ENCODE measurements at places on chromosomes 1 and 21.
A peak's percentile ranks its signal among the peaks of the same experiment; 100 is the strongest.

DNA sequence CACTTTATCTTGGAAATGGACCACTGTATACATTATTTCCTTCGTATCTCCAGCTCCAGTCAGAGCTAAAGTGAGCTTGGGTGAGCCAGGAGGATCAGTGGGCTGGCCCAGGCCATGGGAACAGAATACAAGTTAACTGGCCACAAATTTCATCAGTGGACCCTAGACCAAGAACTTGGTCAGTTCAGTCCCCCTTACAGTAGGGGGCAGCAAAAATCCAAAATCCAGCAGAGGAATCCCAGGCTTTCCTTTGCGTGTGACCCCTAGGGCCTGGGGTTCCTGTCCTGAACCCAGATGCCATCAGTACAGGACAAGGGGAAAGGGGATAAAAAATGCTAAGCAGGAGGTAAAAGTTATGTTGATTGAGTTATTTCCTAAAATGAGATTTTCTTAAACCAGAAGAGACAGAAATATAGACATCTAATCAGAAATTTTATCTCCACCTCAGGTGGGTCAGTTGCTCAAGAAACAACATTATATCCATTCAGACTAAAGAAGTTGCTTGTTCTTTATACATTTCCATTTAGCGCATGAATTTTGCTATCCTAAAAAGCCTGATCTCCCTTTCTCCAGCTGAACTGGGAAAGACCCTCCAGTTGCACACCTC lies 24.1 kb upstream of the LCE5A start:
- H3K27ac ChIP-seq, result no peak overlapping the region
- H3K36me3 ChIP-seq, result no peaks in the 10 kb centered on the region
- H3K4me3 ChIP-seq, result no peak overlapping the region
- peak; percentile 45 for DNase-seq
- H3K27me3 ChIP-seq, result no peaks in the 10 kb centered on the region
- no peaks in the 10 kb centered on the region for H3K4me1 ChIP-seq

DNA sequence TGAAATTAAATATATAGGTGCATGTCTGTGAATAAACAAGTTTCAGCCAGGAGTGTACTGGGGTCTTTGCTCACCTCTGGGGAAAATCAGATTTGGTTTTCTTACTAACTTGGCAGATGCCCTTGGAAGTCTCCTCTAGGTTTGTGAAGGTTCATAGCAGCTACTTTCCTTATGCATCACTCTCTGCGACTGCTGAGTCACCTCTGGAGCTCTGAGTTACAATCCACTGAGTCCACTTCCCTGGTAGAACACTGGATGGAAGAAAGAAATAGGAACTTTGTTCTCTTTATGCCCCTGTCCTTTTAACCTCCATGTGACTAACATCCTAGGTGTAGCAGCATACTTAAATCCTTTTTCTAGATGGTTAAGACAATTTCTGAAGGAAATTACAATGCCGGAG lies 4.4 kb upstream of the FASLG start:
- H3K4me3 ChIP-seq, result no peak overlapping the region
- H3K4me1 ChIP-seq, result no peaks in the 10 kb centered on the region
- no peak for DNase-seq
- no peaks in the 10 kb centered on the region for H3K27me3 ChIP-seq
- no peaks in the 10 kb centered on the region for H3K36me3 ChIP-seq

- no peaks in the 10 kb centered on the region for H3K36me3 ChIP-seq
- H3K27ac ChIP-seq, result no peak overlapping the region
- no peak for DNase-seq
- H3K27me3 ChIP-seq, result no peaks in the 10 kb centered on the region
- peaks cover 8% of the 10 kb centered on the region for H3K4me1 ChIP-seq
Measured at GRCh38 chr1:151998611-151999362, 5.1 kb upstream of the S100A10 start.

- H3K36me3 ChIP-seq, result peaks cover 5% of the 10 kb centered on the region
- no peaks in the 10 kb centered on the region for H3K27me3 ChIP-seq
- no peak overlapping the region for H3K4me3 ChIP-seq
- H3K27ac ChIP-seq, result no peak overlapping the region
- DNase-seq, result no peak
- no peaks in the 10 kb centered on the region for H3K4me1 ChIP-seq
Measured at GRCh38 chr1:28032281-28032680, 56.1 kb downstream of the EYA3 start.

GRCh38 chr1:175433532-175434282 lies 241.1 kb upstream of the KIAA0040 start:
- no peak overlapping the region for H3K4me3 ChIP-seq
- H3K27ac ChIP-seq, result no peak overlapping the region
- no peaks in the 10 kb centered on the region for H3K4me1 ChIP-seq
- no peaks in the 10 kb centered on the region for H3K27me3 ChIP-seq

- H3K27ac ChIP-seq, result peak overlapping the region; percentile 87
- H3K4me3 ChIP-seq, result peak overlapping the region; percentile 98
- H3K27me3 ChIP-seq, result no peaks in the 10 kb centered on the region
- no peak for DNase-seq
- peaks cover 3% of the 10 kb centered on the region for H3K36me3 ChIP-seq
Measured at GRCh38 chr1:86914998-86915736, 732 bp downstream of the HS2ST1 start.

- DNase-seq, result no peak
- no peak overlapping the region for H3K27ac ChIP-seq
- H3K27me3 ChIP-seq, result no peaks in the 10 kb centered on the region
- H3K4me3 ChIP-seq, result no peak overlapping the region
Measured at GRCh38 chr21:41141031-41141457, 26.9 kb upstream of the BACE2 start.

DNA sequence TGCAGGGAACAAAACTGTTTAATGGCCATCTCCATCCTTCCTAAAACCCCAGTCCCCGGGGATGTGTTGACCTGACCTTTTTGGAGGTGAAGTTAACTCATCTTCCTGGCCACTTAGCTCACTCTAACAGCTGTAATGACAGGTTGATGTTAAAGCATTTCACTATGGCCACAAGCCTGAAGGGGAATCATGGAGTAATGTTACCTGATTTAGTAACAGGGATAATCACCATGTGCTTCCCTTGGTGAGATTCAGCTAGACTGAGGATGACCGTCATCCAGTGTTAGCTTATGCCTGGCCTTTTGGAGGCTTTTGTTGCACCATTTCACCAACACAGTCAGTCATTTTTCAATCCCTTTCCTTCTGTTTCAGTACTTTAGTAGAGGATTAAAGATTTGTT lies 64.3 kb upstream of the RAVER2 start:
- no peak overlapping the region for H3K4me3 ChIP-seq
- peaks cover 83% of the 10 kb centered on the region for H3K36me3 ChIP-seq
- no peak for DNase-seq
- H3K4me1 ChIP-seq, result no peaks in the 10 kb centered on the region

DNA sequence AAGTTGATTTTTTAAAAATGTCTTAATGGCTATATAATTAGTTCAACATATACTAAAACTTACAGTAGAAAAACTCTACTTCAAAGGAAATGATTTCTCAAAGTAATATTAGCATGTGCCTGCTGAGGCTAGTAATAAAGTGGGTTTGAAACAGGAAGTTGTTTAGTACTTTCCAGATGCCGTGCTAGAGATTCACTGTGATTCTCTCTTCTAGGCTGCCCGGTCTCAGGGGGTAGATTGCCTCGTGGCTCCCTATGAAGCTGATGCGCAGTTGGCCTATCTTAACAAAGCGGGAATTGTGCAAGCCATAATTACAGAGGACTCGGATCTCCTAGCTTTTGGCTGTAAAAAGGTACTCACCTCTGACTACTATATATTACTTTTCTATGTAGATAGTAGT lies 9.1 kb downstream of the EXO1 start:
- DNase-seq, result no peak
- H3K27me3 ChIP-seq, result no peaks in the 10 kb centered on the region
- H3K4me1 ChIP-seq, result no peaks in the 10 kb centered on the region
- H3K36me3 ChIP-seq, result peaks cover 17% of the 10 kb centered on the region
- H3K27ac ChIP-seq, result no peak overlapping the region
- no peak overlapping the region for H3K4me3 ChIP-seq

- no peak overlapping the region for H3K4me3 ChIP-seq
- H3K27ac ChIP-seq, result no peak overlapping the region
- no peaks in the 10 kb centered on the region for H3K36me3 ChIP-seq
Measured at GRCh38 chr1:105437847-105438246, 1618.6 kb upstream of the PRMT6 start.

- H3K4me1 ChIP-seq, result no peaks in the 10 kb centered on the region
- H3K36me3 ChIP-seq, result no peaks in the 10 kb centered on the region
- H3K4me3 ChIP-seq, result no peak overlapping the region
Measured at GRCh38 chr1:206005234-206005633, 2.0 kb upstream of the RAB7B start.

DNA sequence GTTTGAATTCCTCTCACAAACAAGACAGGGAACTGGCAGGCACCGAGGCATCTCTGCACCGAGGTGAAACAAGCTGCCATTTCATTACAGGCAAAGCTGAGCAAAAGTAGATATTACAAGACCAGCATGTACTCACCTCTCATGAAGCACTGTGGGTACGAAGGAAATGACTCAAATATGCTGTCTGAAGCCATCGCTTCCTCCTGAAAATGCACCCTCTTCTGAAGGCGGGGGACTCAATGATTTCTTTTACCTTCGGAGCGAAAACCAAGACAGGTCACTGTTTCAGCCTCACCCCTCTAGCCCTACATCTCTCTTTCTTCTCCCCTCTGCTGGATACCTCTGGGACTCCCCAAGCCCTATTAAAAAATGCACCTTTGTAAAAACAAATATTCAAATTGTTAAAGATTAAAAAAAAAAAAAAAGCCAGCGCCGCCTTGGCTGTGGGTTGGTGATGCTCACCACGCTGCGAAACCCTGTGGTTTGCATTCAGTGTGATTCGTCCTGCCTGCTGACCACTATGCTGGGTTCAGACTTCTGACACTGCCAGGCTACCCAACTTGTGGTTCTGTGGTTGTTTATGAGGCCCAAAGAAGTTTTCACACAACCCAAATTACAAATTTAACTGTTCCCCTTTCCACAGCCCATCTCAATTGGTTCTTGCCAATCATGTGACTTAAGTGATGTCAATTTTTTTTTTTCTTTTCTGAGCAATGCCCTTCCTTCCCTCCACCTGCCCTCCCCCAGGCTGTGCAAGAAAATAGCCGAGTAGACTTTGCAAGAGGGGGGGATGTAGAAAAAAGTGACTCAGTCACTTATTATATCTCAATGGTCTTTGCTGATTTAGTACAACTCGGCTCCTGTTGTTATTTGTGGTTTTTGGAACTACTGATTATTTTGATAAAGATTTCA lies at the start of gene RUNX1:
Gene RUNX1 (minus strand): TSS at position 597 of the 912 bp plus-strand sequence.
- H3K4me1 ChIP-seq, result peaks cover 4% of the 10 kb centered on the region
- peaks cover 4% of the 10 kb centered on the region for H3K27me3 ChIP-seq

DNA sequence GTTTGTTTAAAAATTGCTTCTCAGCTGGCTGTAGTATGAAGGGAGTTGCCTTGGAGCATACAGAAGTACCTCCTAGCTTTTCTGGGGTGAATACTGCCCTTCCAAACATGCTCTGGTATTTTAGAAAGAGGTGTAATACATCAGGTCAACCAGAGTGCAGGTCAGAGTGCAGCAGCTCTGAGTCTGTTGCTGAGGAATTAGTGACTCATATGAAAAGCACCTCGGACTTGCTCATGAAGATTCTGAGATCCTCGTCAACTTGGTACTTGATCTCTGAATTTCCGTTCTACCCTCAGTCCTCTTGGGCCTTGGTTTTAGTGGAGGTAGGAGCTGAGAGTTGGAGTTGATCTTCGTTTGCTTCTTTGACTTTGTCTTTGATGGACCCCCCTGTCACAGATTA lies 67.3 kb downstream of the NOS1AP start:
- no peaks in the 10 kb centered on the region for H3K36me3 ChIP-seq
- peaks cover 13% of the 10 kb centered on the region for H3K4me1 ChIP-seq
- H3K27ac ChIP-seq, result no peak overlapping the region
- no peak for DNase-seq

DNA sequence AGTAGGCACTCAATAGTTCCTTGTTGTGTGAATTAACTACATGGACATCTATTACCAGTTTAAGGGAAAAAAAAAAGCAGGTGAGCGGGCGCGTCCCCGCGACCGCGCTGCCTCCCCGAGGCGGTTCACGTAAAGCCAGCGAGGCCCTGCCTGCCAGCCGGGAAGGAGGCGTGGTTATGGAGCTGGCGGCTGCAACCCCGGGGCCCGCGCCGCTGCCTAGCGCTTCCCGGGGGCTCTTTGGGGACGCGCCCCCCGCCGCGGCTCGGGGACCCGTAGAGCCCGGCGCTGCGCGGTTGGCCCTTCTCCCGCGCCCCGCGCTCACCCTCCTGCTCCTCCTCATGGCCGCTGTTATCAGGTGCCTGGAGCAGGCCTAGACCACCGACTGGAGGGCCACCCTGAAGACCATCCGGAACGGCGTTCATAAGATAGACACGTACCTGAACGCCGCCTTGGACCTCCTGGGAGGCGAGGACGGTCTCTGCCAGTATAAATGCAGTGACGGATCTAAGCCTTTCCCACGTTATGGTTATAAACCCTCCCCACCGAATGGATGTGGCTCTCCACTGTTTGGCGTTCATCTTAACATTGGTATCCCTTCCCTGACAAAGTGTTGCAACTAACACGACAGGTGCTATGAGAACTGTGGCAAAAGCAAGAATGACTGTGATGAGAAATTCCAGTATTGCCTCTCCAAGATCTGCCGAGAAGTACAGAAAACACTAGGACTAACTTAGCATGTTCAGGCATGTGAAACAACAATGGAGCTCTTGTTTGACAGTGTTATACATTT lies 2.6 kb upstream of the CC2D1B start:
- no peak overlapping the region for H3K27ac ChIP-seq
- H3K4me1 ChIP-seq, result no peaks in the 10 kb centered on the region
- H3K27me3 ChIP-seq, result no peaks in the 10 kb centered on the region
- peaks cover 5% of the 10 kb centered on the region for H3K36me3 ChIP-seq
- peak overlapping the region; percentile 50 for H3K4me3 ChIP-seq

DNA sequence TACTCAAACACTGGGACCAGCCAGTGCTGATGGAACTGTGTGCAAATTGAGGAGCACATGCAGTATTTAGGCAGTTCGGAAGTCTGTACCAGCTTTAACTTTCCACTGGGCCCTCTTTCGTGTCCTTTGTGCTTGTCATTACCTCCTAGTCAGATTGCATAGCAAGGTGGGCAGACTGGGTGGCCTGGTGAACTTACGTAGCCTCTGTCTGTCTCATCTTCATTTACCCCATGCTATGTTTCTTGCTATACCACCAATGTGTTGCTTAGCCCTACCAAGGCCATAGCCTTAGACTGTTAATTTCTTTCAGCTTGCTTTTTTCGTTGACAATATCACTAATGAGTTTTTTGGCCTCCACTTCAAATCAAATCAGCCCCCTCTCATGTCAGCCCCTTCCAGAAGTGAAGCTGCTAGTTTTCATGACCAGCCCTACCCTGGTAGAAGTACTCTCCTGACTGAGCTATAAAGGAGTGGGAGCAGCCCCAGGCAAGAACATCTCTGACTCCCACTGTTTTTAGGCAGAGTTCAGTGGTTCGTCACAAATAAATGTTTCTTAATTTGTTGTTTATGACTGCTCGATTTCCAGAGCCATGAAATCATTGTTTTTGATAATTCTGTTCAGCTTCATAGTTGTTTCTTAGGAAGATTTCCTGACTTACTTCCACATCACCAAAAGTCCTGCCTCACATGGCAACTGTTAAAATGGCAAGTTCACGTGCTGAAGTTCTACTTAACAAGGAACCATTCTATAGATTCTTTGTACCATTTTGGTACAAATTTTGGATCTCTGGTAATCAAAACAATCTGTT lies 19.3 kb downstream of the PRKACB start:
- H3K27ac ChIP-seq, result no peak overlapping the region
- no peaks in the 10 kb centered on the region for H3K4me1 ChIP-seq
- no peak overlapping the region for H3K4me3 ChIP-seq
- H3K27me3 ChIP-seq, result no peaks in the 10 kb centered on the region

GRCh38 chr21:37557261-37557950 lies 190.8 kb downstream of the DYRK1A start:
- H3K27ac ChIP-seq, result no peak overlapping the region
- DNase-seq, result no peak
- H3K27me3 ChIP-seq, result peaks cover 1% of the 10 kb centered on the region
- H3K4me1 ChIP-seq, result no peaks in the 10 kb centered on the region
- H3K36me3 ChIP-seq, result no peaks in the 10 kb centered on the region

All from H1 (cell line).